Hindlimb muscle (tissue), 1 donor: ENCODE measurements at places on chromosomes 3 and 15. TPM values are rescaled to one million over a fixed set of nuclear protein-coding genes. Genes with fewer than 3 reads are reported as not detected.

The ISY1 gene
- polyA plus RNA-seq, result 34.1 TPM

DNA sequence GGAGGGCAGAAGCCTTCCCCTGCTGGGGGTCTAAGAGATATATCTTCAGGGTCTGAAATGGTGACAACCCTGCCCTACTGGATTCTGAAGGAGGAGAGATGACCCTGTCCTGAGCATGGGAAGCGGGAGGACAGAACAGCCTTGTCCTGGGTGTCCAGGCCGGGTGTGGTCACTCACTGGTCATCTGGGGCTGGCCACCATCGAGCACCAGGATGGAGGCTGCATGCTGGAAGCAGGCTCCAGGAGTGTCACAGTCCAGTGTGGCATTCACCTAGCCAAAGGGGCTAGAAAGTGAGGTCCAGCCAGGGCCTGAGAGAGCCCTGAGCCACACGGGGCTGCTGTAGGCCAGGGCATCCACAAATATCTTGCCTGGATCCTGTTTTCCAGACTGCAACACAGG, 5.2 kb downstream of the CDHR4 start:
- DNase-seq, result no peak

DNA sequence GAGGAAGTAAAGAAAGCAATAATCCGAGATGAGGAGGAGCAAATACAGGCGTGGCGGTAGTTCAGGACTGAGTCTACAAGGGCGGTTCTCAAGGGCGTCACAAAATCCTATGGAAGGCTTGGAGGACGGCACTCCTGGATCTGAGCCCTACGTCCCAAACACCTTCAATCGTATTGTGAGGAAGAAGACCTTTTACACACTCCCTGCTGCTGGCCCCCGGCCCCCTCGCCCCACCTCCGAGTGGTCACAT, 747 bp downstream of the PLD1 start:
- DNase-seq, result peak; percentile 78

DNA sequence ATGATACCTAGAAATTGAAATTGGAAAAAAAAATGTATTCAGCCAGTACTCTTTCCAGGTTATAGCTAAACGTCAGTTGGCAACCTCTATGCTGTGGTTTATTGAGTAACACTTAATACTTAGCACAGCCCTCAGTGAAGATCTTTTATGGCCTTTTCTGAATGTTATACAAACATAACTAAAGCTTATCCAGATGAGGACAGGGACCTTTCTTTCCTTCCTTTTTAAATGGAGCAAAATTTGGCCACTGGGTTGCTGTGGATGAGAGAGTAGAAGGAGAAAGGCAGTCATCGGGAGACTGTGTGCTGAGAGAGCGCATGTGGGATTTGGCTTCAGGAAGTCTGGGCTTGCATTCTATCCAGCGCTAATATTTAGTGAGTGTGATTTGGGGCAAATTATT, 36.1 kb downstream of the IGF1R start:
- DNase-seq, result peak; percentile 57

DNA sequence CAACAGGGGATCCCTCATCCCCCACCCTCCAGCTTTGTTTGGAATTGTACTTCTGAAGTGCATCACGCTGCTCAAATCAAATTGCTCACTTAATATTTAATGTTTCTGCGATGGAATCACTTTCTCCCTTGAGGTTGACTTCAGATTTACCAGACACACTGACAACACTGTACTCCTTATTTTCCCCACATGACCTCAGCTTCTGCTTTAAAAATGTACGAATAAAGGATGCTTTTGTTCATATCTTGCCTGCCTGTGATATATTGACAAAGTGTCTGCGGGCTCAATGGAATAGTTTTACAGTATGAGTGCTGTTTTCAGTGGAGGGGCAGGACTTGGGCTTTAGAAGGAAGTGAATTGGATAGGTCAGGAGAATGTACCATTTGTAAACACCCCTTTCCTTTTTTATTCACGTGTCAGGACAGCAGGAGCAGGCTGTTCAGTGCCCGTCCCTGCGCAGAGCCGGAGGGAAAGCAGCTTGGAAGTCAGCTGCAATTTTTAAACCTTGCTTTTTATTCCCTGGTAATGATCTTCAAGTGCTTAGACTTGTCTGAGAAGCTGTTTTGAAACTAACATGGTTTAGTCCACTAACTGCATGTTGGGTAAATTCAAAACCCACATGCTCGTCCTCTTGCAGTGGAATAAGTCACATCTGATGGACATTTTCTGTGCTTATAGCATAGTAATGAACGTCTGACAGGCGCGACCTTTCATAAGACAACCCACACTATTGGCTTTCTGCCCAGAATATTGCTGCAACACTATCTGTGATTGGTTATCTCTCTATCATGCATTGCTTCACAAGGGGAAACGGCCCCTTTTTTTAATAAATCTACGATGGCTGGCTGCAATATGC, 29.9 kb downstream of the MBNL1 start:
- DNase-seq, result peak; percentile 81
